GOT3 (cell line): ENCODE measurements at places on chromosomes 7 and 10.

DNA sequence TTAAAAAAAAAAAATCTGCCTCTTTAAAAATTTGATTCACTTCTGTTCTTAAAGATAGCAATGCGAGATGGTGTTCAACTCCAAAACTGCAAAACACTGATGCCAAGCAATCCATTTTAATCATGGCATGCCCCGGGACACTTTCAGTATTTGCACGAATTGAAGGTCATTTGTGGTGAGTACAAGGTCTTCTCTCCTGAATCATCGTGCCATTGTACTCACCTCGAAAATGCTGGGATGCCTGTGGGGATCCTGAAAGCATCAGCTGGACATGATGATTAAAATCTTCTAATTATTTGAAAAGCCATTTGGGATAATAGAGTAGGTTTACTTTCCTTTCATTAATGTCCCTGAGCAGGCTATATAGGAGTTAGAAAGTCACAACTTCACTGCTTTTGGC lies 125.1 kb upstream of the NRP1 start:
- DNase-seq, result no peak

DNA sequence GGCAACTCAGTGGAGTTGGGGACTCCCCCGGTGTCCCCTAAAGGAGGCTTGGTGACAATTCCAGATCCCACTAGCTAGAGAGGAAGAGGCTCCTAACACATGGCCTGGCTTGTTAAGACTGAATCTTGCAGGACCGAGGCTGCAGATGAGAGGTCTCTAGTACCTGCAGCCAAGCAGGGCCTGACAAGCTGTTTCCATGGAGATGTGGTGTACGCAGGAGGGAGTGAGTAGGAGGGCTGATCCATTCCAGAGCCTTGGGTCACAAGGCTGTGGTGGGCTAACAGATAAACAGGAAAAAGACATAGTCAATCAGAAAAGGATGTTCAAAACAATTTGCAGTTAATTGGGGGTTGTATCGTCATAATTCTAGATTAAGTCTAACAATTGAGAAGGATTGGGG lies 77.3 kb upstream of the MKLN1 start:
- DNase-seq, result no peak

DNA sequence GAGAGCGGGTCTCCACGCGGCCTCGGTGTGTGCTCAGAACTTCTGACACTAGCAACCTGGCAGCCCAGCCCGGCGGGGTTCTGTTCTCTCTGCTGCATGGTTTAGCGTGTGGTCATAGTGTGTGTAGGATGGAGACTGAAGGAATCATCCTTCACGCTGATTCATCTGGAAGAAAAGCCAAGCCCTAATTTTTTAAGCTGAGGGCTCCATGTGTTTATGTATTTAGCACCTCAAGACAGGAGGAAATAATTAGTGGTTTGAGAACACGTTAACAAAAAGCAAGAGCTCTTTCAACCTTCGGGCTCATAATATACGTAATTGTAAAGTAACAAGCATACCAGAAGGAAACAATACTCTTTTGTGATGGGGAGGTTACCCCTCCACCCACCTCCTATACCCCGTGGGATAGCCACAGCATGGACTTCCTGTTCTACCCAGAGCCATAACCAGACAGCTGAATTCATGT lies 504.6 kb upstream of the MKI67 start:
- no peak for DNase-seq

- no peak for DNase-seq
These were observed 45.3 kb downstream of the STARD3NL start for GRCh38 chr7:38223306-38223705.

- no peak for DNase-seq
These were observed 27.2 kb downstream of the ST8SIA6 start for GRCh38 chr10:17427201-17427600.

GRCh38 chr7:121282129-121282528 lies 46.7 kb upstream of the WNT16 start:
- no peak for DNase-seq

GRCh38 chr10:102507521-102507920 lies 3.7 kb downstream of the SUFU start:
- DNase-seq, result no peak

DNA sequence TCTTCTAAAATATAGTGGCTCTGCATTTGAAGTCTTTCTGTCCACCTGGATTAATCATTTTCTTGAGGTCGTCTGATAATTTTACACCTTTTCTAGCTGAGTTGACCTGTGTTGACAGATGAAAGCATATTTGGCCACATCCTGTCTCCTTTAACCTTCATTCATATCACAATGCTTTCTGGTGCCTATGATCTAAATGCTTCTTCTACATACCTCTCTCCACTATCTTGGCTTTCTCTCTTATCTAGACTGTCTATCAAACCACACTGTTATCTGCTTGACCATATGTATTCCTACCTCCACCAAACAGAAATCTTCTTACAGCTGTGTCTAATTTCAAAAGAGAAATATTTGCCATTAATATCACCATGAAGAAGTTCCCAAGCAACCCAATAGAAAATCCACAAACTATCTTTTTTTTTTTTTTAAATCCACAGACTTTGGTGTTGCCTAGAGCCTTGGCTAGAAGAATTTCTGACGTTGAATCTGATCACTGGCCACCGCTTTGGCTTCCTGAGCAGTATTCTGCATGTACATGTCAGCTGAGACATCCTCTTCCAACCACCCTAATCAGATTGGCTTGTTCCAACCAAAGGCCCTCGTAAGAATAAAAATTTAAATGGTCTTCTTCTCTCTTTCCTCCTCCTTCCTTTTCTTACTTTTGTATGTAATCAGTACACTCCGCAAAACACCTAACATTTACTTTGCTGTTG lies 66.3 kb upstream of the SP4 start:
- no peak for DNase-seq

DNA sequence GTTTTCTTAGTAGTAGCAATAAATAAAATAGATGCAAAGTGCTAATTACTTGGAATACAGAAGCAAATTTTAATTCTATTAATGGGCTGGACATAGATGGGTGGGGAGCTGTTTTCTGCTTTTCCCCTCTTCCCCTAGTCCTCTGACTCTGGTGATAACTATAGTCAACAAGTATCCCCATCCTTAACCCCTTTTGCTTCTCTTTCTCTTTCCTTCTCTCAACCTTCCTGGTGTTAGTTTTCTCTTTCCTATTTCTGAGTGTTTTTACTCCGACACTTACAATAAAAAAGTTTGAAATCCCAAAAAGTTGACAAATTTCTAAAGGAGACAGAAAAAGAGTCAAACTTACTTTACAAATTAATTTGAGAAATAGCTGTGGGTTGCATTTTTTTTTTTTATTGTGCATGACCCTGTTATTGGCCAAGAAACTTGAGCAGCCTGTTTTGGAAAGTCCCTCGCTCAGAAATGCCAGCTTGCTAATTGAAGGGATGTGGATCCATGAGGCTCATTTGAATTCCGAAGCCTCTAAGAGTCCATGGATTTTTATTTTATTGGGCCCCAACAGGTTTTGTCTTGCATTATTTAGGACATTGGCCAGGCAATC lies 2.4 kb downstream of the FAS start:
- DNase-seq, result no peak

DNA sequence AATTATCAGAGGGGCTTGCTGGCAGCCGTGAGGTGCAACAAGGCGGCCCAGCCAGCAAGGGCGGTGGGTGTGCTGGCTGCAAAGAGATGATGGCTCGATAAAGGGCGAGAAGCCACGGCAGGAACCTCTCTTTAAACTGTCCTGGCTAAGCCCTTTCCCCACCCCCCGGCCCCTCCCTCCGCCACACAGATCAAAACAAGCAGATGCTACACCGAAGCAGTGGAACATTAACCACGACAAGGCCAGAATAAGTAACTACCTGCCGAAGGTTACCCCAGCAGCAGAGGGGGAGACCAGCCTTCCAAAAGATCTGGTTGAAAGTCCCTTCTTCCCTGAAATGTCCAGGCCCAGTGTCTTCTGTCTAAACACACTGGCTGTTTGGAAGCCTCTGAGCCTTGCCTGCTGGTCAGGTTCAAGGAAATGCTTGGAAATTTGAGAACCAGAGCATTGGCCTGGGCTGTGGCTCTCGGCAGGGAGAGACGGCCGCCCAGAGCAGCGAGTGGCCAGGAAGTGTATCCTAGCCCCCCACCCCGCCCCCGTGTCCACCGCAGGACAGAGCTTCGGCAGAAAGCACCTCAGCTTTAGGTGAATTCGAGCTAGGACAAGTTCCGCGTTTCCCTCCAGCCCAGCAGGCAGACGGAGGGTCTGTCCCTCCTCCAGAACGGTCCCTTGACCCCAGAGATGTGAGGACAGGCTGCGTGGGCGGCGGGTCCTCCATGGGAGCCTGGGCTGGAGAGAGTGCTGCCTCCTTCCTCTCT lies 2.1 kb downstream of the FAM20C start:
- DNase-seq, result no peak

DNA sequence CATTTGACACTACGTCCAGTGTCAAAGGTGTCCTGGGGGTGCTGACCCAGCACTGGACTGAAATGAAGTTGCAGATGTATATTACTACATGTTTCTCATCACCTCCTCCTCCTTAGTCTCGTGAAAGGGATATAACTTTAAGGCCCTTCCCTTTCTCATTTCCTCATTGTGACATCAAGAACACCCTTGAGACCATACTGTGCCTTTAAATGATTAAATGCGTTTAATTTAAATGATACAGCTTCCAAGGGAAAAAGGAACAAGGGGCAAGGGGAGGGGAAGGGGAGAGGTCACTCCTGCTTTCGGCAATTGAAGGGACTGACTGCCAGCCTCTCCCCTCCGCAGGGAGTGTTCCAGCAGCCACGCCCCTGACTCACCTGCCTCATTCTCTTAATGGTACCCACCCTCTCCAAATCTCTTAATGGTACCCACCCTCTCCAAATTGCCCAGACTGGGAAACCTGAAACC lies 80.5 kb upstream of the KMT2E start:
- no peak for DNase-seq

DNA sequence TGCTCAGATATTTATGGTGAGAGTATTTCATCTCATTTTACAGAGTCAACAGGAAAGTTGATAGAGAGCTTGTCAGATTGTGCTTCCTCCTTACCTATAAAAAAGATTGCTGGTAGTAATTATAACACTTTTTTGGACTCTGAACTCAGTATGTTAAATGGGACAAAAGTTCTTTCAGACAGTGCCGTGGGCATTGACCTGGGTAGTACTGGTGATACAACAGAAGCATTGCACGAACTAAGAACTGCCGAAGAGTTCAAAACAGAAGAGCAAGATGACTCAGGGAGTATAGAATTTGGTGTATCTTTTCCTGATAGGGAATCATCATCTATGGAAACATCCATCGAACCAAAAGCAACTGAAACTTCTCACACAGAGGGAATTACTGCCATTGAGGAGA lies 58.6 kb downstream of the LOXL4 start:
- DNase-seq, result no peak

DNA sequence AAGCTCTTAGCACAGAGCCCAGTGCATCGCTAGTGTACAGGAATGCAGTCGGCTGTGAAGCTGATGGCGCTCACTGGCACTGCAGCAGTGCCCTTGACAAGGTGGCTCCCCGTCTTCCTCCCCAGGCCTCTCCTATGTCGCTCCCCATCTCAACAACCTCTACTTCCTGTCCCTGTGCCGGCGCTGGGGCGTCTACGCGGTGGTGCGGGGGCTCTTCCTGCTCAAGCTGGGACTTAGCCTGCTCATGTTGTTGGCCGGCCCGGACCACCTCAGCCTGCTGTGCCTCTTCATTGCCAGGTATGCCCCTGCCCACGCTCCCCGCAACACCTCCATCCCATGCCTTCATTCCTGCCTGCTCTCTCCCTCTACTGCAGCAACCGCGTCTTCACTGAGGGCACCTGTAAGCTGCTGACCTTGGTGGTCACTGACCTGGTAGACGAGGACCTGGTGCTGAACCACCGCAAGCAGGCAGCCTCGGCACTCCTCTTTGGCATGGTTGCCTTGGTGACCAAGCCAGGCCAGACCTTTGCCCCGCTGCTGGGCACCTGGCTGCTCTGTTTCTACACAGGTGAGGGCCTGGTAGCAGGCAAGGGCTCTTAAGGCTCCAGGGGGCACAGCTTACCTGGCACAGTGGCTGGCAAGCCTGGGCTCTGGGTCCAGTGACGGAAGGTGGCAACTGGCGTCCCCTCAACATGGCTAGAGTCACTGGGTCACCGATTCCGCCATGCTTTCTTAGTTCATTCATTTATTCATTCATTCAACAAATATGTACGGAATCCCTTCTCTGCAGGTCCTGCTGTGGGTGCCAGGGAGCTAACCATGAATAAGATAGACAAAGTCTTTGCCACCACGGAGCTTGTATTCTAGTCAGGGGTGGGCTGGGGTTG lies 22.3 kb upstream of the C10orf95 start:
- DNase-seq, result no peak

DNA sequence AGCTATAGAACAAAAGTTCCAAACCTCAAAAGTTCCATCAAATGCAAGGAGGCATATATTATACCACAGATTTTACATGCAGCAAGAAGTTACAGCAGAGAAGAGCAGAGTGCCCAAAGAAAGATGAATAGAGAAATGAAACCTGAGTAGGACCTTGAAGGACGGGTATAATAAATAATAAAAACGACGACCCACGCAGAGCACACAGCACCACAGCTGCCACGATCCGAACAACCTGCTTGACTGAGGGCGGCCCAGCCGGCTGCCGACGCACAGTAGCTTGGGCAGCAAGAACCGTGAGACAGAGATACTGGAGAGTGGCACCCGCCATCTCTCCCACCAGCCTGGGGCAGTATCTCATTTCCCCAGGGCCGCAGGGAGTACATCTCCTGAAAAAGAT lies 79.0 kb downstream of the HIPK2 start:
- DNase-seq, result no peak

DNA sequence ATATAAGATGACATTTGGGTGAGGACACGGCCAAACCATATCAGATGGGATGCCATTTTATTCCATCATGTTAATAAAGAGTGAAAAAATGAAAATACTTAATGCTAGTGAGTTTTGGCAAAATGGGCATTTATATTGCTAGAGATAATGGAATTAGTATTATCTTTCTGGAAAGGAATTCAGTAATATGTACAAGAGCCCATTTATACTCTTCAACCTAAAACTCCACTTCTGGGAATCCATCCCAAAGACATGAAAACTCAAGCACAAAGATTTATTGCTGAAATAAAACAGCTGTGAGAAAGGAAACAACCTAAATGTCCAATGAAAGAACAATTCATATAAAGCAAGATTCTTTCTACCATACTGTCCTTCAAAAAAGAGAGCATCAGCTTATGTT lies 96.0 kb upstream of the TMEM168 start:
- no peak for DNase-seq

GRCh38 chr7:14236834-14237233 lies 247.4 kb upstream of the ETV1 start:
- DNase-seq, result no peak

- DNase-seq, result no peak
These were observed 139.9 kb upstream of the AKR1E2 start for GRCh38 chr10:4685904-4686643.

- no peak for DNase-seq
These were observed 22.3 kb downstream of the CACUL1 start for GRCh38 chr10:118732245-118733165.
